ENCODE measurements at places on chromosomes 7 and 10. TPM values are rescaled to one million over a fixed set of nuclear protein-coding genes. Genes with fewer than 3 reads are reported as not detected.

Gene RELN
- 5.5 TPM for total RNA-seq

Gene SFTPD
- total RNA-seq: 0.32 TPM

Gene GIMAP1
- total RNA-seq: 3.1 TPM

Gene CAMK2B
- not detected for total RNA-seq

Gene NXPH1
- total RNA-seq: not detected

Gene LIPM
- total RNA-seq: not detected

Gene TUBAL3
- 0.34 TPM for total RNA-seq

Gene WEE2
- total RNA-seq: 0.27 TPM

Gene PDZD7
- total RNA-seq: 1.2 TPM

Gene LUC7L2
- 85.1 TPM for total RNA-seq

Gene PHTF2
- total RNA-seq: 14.7 TPM

Gene DNAJB6
- total RNA-seq: 79.0 TPM

Gene KCNMA1
- 21.6 TPM for total RNA-seq

Gene FKBP9
- total RNA-seq: 84.6 TPM

Gene ZNF503
- 82.2 TPM for total RNA-seq

Measured in ovary (tissue), 10 donors.